CD4-positive, alpha-beta T cell treated with Interleukin-2 at 100 ng/mL for 4 hours (primary cell): ENCODE measurements at places on chromosomes 5 and 9.

DNA sequence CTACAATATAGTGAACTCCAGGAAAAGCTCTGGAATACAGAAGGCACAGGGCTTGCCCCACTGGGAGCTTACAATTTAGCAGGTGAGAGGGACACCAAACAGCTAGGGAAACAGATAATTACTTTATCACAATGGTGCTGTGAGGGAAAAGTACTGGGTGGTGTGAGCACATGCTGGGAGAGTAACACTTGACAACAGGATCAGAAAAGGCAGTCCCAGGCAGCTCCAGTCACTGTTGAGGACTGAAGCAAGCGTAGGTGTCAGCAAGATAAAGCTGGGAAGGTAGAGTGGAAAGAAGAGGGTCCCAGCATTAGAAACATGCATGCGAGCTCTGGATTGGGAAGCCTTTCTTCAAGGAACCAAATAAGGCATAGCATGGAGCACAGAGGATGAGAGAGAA, 296.0 kb downstream of the ATPSCKMT start:
- no peak for DNase-seq

GRCh38 chr5:68251804-68252522, 36.4 kb downstream of the PIK3R1 start:
- no peak for DNase-seq

DNA sequence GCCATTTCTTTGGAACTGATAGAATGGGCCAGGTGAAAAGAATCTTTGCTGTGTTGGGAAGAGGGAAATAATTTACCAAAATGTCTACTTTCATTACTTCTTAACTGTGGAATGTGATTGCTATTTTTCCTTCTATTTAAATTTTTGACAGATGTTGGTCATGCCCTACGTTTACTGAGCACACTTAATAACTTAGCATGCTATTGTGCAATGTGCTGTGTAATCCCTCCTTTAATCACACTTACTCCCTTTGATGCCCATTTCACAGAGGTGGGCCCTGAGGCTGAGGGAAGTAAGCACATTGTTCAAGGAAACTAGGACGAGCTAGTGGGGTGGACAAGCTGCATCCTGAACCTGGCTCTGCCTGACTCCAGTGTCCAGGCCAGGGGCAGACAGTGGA, 47.8 kb upstream of the INSYN2B start:
- DNase-seq: no peak

DNA sequence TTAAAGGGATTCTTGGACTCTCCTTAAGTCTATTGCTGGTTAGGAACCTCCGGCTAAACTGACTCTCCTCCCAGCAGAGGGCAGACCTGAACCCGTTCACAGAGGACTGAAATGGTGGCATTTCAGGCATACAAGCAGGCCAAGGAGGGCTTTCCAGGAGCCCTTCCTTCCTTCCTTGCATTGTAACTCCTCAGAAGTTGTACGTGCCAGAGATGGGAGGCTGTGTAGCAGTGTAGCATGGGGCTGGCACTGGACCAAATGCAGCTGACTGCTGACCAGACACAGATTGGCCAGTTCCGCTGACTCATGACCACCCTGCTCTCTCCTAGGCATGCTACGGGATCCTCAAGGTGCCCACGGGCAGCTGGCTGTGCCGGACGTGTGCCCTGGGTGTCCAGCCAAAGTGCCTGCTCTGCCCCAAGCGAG, 36.4 kb downstream of the JADE2 start:
- DNase-seq: no peak
